ENCODE measurements at places on chromosomes 3 and 15.

DNA sequence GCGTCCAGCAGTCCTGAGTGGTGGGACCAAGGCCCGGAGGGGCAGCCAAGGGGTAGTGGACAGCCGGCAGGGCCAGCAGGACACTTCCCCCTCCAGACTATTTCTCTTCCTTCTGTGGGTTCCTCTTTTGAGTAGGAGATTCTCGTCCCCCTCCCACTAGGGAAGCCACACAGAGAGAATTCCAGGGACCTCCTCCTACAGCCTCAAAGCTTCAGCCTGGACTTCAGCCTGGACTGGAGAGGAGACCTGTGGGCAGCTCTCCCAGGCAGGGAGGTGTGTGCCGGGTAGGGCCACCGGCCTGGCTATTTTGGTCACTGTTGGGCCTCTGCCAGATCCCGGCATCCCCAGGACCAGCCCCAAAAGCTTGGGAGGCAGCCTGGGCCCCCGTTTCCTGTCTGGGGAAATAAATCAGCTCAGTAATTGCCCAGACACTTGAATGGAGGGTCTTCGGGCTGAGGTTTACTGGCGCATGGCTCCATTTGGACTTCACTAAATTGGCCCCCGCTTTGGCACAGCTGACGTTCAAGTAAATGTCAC is 1.3 kb downstream of the SLC6A6 start:
- no peak for DNase-seq

- DNase-seq = no peak
These were observed 60.3 kb upstream of the SLCO2A1 start for GRCh38 chr3:134090031-134090430.

DNA sequence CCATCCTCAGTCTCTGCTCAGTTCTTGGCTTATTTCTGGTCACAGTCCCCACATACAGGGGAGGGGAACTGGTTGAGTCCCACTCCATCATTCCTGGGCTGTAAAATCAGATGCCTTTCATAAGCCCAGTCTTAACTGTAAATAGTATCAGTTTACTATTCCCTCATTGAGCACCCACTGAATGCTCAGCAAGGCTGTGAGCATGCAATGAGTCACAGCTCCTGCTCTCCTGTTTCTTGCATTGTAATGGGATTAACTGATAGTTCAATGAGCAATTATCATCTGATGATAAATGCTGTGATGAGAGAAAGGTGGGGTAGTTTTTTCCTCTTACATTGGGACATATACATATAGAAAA is 113.6 kb upstream of the TPM1 start:
- DNase-seq = no peak

DNA sequence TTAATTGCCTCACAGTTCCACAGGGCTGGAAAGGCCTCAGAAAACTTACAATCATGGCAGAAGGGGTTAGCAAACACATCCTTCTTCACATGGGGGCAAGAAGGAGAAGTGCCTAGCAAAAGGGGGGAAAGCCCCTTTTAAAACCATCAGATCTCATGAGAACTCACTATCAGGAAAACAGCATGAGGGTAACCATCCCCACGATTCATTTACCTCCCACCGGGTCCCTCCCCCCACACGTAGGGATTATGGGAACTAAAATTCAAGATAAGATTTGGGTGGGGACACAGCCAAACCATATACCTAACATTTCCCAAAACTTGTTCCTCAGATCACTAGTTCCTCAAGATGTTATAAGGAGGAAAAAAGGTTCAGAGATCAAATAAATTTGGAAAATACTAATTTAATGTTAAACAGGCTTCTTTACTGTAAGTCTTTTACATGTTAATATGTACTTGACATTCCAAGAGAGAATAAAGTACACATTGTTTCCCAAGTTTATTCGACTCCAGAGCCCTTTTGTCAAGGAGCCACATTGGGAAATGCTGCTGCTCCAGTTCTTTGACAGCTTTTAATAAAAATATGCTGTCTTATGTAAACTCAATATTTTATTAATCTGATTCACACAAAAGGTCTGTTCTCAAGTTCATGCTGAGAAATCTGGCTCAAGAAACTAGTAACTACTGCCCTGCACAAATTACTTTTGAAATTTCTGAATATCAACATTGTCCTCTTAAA is 17.8 kb downstream of the HERC1 start:
- no peak for DNase-seq

- no peak for DNase-seq
These were observed 163.1 kb upstream of the HES1 start for GRCh38 chr3:193972832-193973231.

GRCh38 chr15:86010891-86011290 is 68.8 kb upstream of the AGBL1 start:
- no peak for DNase-seq

DNA sequence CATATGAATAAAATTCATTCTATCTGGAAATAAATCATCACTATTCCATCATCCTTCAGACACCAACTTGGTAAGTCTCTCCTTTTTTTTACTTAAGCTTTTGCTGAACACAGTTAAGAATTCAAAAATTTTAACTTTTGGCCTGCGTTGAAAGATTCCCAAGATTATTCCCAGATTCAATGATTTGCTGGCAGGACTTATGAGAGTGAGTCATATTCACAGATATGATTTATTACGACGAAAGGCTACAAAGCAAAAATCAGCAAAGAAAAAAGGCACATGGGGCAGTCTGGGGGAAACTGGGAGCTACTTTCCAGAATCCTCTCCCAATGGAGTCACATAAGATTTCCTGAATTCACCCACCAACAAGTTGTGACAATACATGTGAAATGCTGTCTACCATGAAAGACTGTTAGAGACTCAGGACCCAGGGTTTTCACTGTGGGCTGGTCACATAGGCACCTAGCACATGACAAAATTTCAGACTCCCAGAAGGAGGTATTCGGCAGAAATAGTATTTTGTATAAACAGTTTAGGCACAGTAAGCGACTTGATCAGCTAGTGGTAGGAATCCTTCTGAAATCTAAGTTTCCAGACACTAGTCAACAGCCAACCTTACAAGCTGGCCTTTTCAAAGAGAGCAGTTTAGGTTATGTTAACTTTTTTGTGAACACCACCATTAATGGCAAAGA is 82.1 kb downstream of the DLG1 start:
- no peak for DNase-seq

DNA sequence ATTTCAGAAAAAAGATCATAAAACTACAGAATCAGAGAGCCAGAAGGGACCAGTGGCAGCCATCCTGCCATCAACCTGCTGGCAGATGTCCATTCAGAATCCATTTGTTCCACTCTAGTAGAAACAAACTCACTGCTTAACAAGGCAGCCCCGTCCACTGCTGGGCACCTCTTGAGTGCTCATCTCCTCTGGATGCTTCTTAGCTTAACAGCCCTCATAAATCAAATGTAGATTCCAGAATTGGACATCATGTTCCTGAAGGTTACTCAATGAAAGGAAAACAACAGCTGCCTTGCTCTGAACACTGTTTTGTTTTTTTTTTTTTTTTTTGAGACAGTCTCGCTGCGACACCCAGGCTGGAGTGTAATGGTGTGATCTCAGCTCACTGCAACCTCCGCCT is 37.3 kb downstream of the ABCC5 start:
- no peak for DNase-seq

DNA sequence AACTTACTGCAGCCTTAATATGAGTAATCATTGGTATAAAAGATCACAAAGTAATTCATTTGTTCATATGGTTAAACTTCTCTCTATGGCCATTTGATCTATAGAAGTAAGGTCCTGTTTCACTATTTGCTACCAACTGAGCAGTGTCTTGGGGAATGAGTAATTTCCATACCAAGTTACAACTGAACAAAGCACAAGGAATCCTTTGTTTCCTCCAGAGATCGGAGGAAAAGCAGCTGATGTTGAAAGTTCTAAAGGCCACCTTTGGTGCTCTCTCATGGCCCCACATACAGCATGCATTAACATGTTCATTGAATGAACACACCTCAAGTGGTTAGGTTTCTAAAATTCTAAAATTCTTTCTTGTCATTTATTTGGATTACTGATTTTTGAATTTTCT is 7.1 kb upstream of the CNTN3 start:
- no peak for DNase-seq

DNA sequence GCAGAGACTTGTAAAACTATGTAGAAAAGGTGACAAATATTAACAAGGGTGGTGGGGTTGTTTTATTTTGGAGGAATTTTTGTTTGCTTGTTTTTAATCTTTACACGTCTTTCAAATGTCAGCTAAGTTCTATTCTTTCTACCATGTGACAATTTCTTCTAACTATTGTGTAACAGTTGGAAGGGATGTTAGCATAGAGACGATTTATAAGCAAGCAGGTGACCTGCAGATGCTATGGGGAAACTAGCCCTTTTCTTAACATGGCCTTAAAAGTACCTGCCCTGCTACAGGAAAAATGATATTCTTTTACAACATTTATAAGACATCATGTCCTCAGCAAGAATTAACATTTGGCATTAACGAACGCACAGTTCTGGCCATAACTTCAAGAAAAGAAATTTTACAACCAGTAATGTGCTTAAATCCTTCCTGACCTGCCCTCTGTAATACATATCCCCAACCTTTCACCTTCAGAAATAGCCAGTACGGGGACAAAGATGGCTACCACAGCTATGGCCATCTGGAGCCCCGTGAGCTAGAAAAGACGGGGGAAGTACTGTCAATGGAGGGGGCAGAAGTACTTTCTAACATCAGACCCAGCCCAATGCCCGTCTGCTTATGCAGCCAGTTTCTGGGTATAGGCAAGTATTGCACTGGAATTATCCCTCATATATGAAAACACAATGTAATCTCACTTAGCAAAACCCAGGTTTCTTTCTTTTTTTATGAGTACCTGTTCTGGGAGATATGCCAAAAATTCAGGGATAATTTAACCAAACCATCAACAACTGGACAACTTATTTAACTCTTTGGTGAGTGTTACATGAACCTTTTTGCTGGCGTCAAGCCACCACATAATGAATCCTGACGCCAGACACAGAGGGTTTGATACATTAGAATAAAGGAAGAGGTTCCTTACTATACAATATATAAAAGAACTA is 67.7 kb upstream of the NR2F2 start:
- no peak for DNase-seq

DNA sequence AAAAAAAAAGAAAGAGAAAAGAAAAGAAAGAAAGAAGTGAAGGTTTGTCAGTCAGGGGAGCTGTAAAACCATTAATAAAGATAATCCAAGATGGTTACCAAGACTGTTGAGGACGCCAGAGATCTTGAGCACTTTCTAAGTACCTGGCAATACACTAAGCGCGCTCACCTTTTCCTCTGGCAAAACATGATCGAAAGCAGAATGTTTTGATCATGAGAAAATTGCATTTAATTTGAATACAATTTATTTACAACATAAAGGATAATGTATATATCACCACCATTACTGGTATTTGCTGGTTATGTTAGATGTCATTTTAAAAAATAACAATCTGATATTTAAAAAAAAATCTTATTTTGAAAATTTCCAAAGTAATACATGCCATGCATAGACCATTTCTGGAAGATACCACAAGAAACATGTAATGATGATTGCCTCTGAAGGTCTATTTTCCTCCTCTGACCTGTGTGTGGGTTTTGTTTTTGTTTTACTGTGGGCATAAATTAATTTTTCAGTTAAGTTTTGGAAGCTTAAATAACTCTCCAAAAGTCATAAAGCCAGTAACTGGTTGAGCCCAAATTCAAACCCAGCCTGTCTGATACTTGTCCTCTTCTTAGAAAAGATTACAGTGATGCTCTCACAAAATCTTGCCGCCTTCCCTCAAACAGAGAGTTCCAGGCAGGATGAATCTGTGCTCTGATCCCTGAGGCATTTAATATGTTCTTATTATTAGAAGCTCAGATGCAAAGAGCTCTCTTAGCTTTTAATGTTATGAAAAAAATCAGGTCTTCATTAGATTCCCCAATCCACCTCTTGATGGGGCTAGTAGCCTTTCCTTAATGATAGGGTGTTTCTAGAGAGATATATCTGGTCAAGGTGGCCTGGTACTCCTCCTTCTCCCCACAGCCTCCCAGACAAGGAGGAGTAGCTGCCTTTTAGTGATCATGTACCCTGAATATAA is 2.0 kb downstream of the B2M start:
- DNase-seq = no peak

GRCh38 chr3:35043040-35043439 is 596.3 kb upstream of the ARPP21 start:
- no peak for DNase-seq

DNA sequence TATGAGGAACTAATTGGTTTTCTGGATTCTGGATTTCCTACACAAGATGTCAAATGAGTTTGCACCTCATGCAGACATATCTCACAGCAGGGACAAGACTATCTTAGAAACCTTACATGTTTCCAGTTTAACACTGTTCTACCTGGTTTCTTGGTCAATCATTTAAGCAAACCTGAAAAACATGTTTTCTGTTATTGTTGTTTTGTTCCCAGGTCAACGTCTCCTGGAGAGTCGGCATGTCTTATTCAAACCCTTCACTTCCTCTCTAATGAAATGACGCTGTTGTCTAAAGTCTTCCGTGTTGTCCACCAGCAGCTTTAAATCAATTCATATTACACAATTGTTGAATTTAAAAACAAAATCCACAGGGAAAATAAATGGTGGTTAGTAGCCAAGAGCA is 150.9 kb downstream of the CNTN3 start:
- DNase-seq = no peak

DNA sequence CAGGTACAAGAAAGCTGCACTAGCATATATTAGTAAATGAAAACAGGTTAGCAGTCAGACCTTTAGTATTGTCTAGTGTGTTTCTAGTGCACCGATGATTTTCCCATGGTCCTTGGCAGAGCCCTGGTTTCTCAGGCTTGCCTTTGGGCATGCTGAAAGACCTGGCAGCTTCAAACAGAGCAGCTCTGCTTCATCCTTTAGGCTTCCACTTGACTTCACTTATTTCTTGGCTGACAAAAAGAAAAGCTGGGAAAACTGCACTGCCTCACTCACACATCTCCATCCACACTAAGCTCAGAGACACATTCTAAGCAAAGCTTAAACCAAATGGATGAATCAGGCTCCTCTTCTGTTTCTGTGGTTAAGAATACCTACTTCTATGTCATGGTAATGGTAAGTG is 374.8 kb upstream of the PDZRN3 start:
- DNase-seq = no peak

- DNase-seq = no peak
These were observed 2.2 kb upstream of the MFGE8 start for GRCh38 chr15:88915354-88915753.

- DNase-seq = no peak
These were observed 85.6 kb upstream of the ACP3 start for GRCh38 chr3:132231633-132232032.

DNA sequence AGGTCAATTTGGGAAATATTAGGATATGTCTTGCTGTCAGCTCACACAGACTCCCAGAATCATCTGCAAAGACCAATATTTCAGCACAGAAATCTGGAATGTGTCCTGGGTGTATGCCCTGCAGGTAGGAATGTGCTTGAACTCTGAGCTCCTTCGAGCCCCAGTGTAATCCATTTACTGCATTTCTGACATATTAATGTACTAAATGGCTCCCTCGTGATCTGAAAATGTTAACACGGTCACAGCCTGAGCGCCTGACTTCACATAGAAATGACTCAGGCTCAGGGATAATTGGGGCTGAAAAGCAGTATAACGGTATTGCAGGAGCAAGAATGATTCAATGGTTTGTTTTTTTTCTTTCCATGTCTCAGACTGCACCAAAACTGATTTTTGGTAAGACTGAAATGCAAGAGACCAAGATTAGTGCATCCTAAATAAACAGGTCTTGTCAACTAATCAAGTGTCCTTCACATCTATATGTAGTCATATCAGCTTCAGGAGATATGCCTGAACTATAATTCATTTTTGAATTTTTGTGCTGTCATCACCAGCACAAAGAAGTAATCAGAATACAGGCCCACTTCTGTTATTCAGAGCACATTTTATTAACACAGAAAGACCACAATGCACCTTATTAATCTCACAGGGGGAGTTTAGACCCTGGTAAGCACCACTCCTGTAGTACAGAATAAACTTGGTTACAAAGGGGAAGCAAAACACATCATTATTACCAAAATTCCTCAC is 49.8 kb downstream of the DCLK3 start:
- no peak for DNase-seq

Data from colonic mucosa (tissue), 4 donors.